ENCODE measurements at places on chromosomes 7 and 10.

DNA sequence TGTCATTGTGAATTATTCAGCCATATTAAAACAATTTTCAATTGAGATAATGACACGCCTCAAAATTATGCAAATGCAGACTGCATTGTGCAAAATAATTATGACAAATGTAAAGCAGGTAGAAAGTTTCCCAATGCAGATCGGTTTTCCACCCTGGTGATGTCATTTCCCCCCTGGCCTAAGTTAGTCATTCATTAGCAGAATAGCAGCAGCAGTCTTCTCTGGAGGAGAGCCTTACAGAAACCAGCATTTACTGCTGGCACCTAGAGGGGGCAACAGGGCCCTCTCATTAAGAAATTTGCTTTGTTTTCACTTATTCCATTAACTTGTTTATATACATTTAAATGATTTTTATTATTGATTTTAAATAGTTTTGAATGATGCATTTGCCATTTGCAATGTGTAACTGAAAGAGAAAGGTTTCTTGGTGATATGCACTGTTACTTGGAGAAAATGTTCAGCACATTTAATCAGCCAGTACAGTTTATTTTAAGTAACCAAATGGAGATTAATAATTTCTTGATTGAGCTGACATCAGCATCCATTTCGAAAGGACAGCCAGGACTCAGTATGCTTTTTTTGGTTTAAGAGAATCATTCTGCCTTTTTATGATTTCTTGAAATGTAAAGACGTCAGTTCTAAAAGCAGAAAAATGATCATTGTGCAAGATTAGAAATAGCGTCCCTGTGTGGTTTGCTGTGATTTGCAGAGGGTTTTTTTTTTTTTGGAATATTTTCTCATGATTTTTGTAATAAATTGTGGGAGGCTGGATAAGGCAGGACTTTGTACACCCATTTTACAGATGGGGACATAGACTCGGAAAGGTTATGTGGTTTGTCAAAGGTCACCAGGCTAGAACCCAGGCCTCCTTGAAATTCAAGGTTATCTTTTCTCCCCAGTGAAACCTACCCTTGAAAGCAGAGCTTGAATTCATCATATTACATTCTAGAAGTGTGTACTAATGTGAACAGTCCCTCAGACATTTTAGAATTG, 3.5 kb downstream of the ARID5B start:
- DNase-seq: no peak

DNA sequence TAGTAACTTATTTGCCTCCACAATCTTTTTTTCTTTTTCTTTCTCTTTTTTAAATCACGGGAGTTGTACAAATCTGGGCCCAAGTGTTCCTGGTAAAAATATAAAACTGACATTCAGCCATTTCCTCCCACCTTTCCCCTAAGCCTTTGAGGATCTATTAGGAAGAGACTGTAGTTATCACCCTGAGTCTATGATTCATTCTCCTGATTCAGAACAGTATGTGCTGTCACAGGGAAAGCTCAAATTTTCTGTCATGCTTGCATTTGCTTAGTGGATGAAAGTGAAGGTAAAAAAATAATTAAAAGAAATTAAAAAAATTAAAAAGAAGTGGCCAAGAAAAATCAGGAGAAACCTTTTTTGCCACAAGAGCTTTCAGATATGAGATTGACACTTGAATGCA, 71.7 kb downstream of the KIF20B start:
- no peak for DNase-seq

DNA sequence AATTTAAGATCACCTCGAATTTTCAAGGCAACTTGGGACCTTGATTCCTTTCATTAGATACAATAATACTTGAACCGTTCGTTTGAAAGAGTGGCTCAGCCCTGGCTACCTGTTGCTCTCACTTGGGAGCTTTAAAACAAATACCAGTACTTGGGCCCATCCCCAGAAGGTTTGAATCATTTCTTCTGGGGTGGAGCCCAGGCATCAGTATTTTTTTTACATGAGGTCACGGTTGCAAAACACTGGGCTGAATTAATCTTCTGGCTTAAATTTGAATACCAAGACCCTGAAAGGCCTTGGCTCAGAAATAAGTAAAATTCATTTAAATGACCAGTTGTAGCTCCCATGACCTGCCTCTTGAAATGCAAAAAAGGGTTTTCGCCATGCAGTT, 214.9 kb downstream of the CREB5 start:
- no peak for DNase-seq

DNA sequence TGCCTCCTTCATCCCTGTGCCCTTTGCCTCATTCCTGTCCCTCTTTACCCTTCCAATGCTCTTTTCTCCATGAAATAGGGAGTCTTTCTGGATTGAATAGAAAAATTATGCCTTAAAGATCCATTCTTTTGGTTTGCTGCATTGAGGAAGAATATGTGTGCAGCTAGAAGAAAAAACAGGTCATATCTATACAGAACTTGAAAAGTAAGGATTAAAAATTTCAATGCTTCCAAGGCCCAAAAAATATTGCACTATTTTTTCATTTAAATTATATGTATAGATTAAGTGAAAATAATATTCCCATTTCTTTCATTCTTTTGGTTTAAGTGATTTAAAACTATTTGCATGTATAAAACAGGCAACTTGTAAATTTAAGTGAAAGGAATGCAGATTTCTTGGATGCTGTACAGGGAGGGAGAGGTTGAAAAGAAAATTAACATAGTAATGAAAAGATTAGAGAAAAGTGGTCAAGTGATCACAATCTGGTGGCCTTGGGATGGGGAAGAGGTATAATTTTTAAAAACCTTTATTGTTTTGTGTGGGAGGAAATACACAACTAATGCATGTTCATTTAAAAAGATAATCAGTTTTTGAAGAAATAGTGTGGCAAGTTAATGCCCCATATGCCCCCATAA, 18.5 kb upstream of the EVX1 start:
- DNase-seq: no peak

- no peak for DNase-seq
These were observed 219.3 kb upstream of the GLI3 start for GRCh38 chr7:42456267-42456666.
